ENCODE measurements at places on chromosomes 4 and X. TPM values are rescaled to one million over a fixed set of nuclear protein-coding genes. Genes with fewer than 3 reads are reported as not detected.
A peak's percentile ranks its signal among the peaks of the same experiment; 100 is the strongest.

Gene HSD17B13
- total RNA-seq: not detected

DNA sequence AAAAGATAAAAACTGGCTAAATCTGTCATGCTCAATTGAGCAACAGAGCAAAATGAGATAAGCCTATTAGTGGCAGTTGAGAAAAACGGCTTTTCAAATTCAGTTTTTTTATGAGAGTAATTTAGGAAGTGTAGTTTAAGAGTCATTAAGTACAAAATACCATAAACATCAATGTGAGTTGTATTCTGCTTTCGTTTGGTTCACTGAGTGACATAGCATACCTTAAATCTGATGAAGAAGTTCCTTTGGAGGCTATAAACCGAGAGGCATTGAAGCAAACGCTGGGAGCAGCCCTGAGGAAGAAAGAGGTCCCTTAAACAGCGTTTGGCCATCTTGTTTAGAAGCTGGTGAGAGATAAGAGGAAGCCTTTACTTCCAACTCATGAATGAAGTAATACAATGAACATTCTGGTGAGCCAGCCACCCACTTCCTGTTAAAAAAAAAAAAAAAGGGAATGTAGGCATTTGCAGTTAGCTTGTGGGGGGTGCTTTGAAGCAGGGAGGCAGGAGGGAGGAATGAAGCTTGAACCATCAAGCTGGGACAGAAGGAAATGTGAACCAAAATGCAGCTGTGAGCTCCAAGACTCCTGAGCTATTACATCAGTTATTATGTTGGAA lies 132.3 kb downstream of the ZNF330 start:
- H3K27me3 ChIP-seq: no peaks in the 10 kb centered on the region
- H3K4me3 ChIP-seq: no peak overlapping the region
- DNase-seq: no peak

- H3K27me3 ChIP-seq: no peaks in the 10 kb centered on the region
- no peak overlapping the region for H3K27ac ChIP-seq
- no peak overlapping the region for H3K4me3 ChIP-seq
These were observed 14.1 kb downstream of the CTBP1 start for GRCh38 chr4:1234811-1235292.

- peak overlapping the region; percentile 46 for H3K27ac ChIP-seq
These were observed 24.0 kb downstream of the RBMX start for GRCh38 chrX:136856551-136856950.

Gene RNF212
- total RNA-seq: 3.2 TPM

DNA sequence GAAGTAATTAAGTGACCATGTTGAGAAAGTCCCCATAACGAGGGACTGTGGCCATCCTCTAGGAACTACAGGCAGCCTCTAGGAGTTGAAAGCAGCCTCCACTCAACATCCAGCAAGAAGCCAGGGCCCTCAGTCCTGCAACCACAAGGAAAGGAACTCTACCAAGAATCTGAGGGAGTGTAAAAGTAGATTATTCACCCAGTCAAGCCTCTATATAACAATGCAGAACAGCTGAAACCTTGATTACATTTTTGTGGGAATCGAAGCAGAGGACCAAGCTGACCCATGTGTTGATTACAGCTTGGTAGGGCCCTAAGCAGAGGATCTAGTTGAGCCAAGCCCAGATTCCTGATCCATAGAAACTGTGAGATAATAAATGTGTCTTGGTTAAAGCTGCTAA lies 17.1 kb downstream of the RPS6KA6 start:
- H3K4me3 ChIP-seq: no peak overlapping the region
- no peaks in the 10 kb centered on the region for H3K36me3 ChIP-seq
- no peaks in the 10 kb centered on the region for H3K4me1 ChIP-seq
- H3K27me3 ChIP-seq: no peaks in the 10 kb centered on the region
- H3K27ac ChIP-seq: no peak overlapping the region

- no peaks in the 10 kb centered on the region for H3K4me1 ChIP-seq
- no peak overlapping the region for H3K27ac ChIP-seq
- H3K36me3 ChIP-seq: no peaks in the 10 kb centered on the region
- DNase-seq: no peak
These were observed 123.0 kb upstream of the TLR3 start for GRCh38 chr4:185945906-185946305.

DNA sequence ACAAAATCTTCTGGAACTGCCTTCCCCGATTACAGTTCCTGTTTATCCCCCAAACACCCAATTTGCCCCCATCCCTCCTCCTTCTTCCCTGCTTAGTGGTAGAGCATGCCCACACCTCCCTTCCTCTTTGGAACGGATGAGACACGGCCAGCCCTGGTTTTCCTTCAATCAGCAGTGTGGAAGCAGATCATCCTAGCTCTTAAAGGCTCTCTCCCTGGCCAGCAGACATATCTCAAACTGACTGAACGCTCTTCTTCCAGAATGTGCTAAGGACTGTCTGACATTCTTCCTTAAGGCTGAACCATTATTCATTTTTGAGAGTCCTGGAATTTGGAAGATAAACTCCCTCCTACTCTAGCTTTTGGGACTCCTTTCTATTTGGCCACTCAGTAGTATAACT lies 161.1 kb downstream of the TRIML1 start:
- no peak overlapping the region for H3K4me3 ChIP-seq
- no peaks in the 10 kb centered on the region for H3K36me3 ChIP-seq
- DNase-seq: no peak
- no peaks in the 10 kb centered on the region for H3K27me3 ChIP-seq

DNA sequence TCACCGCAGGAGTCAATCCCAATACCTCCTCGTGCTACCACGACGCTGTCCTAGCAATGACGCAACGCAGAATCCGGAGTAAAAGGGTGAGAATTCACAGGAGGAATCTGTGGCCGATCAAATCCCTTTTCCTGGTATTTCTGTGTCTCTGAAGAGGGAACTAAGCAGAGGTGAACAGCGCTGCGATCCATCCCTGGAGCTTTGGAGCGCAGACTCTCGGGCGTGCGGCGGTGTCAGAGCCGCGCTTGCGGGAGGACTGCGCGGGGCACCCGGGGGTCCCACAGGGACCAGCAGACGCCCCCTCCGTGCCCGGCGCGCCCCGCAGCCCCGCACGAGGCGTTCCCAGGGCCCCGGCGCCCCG lies 17.2 kb upstream of the ZNF718 start:
- no peak for DNase-seq
- H3K4me1 ChIP-seq: no peaks in the 10 kb centered on the region
- peaks cover 32% of the 10 kb centered on the region for H3K36me3 ChIP-seq
- no peak overlapping the region for H3K27ac ChIP-seq

DNA sequence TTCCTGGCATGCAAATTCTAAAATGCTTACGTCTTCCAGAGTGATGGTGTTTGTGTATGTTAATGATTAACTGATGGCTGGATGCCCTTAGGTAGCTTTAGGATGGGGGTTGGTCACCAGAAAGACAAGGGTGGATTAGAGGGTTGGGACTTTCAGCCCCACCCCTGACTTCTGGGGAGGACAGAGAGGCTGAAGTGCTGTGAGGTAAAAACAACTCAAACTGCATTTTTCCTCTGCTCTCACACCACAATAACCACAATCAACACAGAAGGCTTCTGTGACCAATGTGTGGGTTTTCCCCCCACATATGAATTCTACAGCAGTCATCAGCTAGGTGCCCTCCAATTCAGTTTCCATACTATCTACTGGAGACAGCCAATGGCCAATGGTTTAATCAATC lies 18.7 kb upstream of the DDIT4L start:
- no peak overlapping the region for H3K4me3 ChIP-seq
- H3K4me1 ChIP-seq: peaks cover 7% of the 10 kb centered on the region
- no peak overlapping the region for H3K27ac ChIP-seq
- peaks cover 22% of the 10 kb centered on the region for H3K27me3 ChIP-seq
- no peak for DNase-seq
- no peaks in the 10 kb centered on the region for H3K36me3 ChIP-seq

DNA sequence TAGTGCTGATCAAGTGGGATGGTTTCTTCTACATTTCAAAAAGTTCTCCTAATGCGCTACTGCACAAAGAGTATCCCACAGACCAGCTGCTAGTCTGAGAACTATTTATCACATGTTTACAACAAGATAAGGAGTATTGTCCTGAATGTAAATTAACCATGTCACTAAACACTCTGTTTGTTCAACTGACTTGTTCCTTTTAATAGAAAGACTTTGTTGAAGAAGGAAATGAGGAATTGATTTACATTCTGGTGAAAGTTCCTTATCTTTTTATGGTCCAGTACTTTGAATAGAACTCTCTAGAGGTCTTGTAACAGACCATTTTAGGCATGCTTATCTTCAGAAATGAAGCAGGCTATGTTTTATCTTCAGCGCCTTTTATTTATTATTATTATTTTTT lies 67.3 kb upstream of the IL13RA1 start:
- no peak overlapping the region for H3K4me3 ChIP-seq
- H3K27ac ChIP-seq: no peak overlapping the region
- H3K4me1 ChIP-seq: no peaks in the 10 kb centered on the region
- H3K36me3 ChIP-seq: peaks cover 39% of the 10 kb centered on the region
- DNase-seq: no peak

DNA sequence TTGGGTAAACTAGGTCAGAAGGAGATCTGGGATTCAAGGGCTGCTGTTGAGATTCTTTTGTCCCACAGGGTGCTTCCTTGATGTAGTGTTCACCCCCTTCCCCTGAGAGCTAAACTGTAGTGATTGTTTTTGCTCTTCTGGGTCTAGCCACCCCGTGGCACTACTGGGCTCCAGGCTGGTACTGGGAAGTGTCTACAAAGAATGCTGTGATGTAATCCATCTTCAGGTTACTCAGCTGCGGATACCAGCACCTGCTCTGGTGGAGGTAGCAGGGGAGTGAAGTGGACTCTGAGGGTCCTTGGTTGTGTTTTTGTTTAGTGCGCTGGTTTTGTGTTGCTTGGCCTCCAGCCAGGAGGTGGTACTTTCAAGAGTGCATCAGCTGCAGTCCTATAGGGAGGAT lies 365.5 kb downstream of the ZNF674 start:
- peaks cover 4% of the 10 kb centered on the region for H3K27me3 ChIP-seq
- no peak for DNase-seq
- H3K4me3 ChIP-seq: no peak overlapping the region
- H3K4me1 ChIP-seq: peaks cover 10% of the 10 kb centered on the region
- no peaks in the 10 kb centered on the region for H3K36me3 ChIP-seq

DNA sequence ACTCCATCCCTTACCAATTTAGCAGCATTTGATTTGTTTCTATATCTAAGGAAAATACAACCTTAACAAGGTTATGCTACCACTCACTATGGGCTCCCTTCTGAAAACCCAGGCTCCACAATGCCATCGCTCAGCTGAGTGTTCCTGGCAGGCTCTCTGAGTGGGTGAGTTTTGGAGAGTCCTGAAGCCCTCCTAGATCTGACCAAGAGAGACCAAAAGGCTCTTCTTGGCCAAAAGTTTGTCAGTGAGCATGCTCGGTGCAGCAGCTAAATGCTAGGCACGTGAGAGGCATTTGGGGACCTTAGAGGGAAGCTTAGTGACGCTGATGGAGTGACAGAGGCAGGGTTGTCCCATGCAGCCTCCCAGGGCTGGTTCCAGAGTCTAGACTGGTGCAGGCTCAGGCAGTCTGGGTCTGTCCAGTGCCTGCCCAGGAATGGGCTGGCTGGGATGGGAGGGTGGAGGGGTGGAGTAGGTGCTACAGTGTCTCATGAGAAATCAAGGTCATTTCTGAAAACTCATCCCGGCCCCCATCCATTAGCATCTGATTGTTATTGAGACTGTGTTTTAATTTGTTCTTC lies 346.8 kb downstream of the NR3C2 start:
- no peaks in the 10 kb centered on the region for H3K36me3 ChIP-seq
- H3K27me3 ChIP-seq: no peaks in the 10 kb centered on the region
- DNase-seq: no peak
- no peaks in the 10 kb centered on the region for H3K4me1 ChIP-seq
- no peak overlapping the region for H3K27ac ChIP-seq

DNA sequence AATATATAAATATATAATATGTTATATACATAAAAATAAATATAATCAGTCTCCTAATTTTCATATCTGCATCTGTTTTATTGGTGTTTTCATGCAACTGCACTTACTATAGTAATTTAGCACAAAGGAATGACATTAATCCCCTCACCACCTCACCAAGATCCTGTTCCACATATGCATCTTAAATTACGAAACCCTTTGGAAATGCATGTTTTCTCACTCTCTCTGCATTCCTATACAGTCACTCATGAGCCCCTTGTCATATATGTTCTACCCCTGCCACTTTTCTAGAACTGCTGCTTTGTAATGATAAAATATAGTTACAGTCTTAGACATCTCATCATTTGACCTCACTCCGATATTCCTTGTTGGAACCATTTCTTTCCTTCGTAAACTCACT lies 728.7 kb upstream of the SLIT2 start:
- H3K4me3 ChIP-seq: no peak overlapping the region
- no peaks in the 10 kb centered on the region for H3K27me3 ChIP-seq
- H3K4me1 ChIP-seq: no peaks in the 10 kb centered on the region
- no peak for DNase-seq
- H3K27ac ChIP-seq: no peak overlapping the region

Gene STBD1
- total RNA-seq: 0.77 TPM

DNA sequence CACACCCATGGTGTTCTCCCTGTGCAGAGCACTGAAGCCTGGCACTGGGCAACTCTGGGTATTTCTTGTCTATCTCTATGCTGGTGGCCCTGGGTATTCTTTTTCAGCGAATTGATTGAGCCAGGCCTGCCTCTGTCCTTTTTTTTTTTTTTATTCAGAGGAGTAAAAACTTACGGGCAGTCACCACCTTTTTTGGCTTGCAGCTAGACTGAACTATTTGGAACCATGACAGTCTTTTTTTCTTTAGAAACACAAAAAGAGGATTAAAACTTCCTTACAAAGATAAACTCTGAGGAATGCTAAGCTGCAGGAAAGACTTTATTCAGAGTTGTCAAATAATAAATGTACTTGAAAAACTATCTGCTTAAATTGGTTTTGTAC lies 119.2 kb upstream of the STIM2 start:
- no peak overlapping the region for H3K4me3 ChIP-seq
- no peaks in the 10 kb centered on the region for H3K27me3 ChIP-seq
- peaks cover 7% of the 10 kb centered on the region for H3K36me3 ChIP-seq

DNA sequence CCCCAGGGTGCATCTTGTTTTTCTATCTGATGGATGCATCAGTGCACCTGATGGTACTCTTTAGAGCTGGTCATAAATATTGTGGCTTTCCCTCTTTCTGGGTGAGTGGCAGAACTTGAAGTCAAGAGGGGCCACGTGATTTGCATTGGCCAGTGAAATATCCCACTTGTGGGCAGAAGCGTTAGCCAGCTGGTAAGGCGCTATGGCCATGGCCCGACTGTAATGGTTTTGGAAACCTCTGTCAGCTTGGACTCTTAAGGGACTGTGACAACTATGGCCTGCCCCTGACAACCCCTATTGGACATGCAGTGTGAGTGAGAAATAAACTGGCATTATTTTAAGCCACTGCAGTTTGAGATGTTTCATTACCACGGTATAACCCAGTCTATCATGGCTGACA lies 72.8 kb downstream of the SEL1L3 start:
- no peak overlapping the region for H3K27ac ChIP-seq
- H3K36me3 ChIP-seq: peaks cover 48% of the 10 kb centered on the region
- H3K27me3 ChIP-seq: no peaks in the 10 kb centered on the region
- H3K4me1 ChIP-seq: no peaks in the 10 kb centered on the region
- no peak for DNase-seq

- peaks cover 47% of the 10 kb centered on the region for H3K4me1 ChIP-seq
- H3K27me3 ChIP-seq: peaks cover 60% of the 10 kb centered on the region
- DNase-seq: peak; percentile 73
- H3K36me3 ChIP-seq: no peaks in the 10 kb centered on the region
- H3K27ac ChIP-seq: peak overlapping the region; percentile 60
These were observed 26.3 kb downstream of the RTL5 start for GRCh38 chrX:72105436-72105835.

- no peaks in the 10 kb centered on the region for H3K27me3 ChIP-seq
- H3K36me3 ChIP-seq: peaks cover 8% of the 10 kb centered on the region
- no peak overlapping the region for H3K27ac ChIP-seq
These were observed 61.2 kb downstream of the HMGB2 start for GRCh38 chr4:173272996-173273395.

All from activated CD4-positive, alpha-beta T cell treated with anti-CD3 and anti-CD28 coated beads, Interleukin-2, amount 10 ng/mL, durations not matched to agents 7 days and 5 days (primary cell).